ENCODE measurements at places on chromosomes 4 and X.

DNA sequence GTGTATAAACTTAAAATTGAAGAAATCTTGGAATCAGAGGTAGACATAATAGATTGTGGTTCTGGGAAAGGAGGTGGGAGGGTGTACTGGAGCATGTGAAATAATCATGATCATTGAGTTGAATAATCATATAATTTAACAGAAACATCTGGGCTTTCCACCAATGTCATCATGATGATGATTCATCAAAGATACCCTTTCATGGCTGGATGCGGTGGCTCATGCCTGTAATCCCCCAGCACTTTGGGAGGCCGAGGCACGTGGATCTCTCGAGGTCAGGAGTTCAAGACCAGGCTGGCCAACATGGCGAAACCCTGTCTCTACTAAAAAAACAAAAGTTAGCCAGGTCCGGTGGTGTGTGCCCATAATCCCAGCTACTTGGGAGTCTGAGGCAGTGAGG, 6.7 kb upstream of the RUFY3 start:
- no peak for DNase-seq

- no peak for DNase-seq
These were observed 138.0 kb downstream of the VEGFC start for GRCh38 chr4:176654565-176655216.

GRCh38 chrX:153582896-153583295, 16.0 kb downstream of the CCNQ start:
- peak; percentile 60 for DNase-seq

- DNase-seq, result no peak
These were observed 329.0 kb downstream of the NAF1 start for GRCh38 chr4:162837679-162838078.

GRCh38 chr4:73505567-73505966, 24.0 kb downstream of the AFM start:
- DNase-seq, result no peak

- no peak for DNase-seq
These were observed 44.3 kb downstream of the CCSER1 start for GRCh38 chr4:90171491-90171890.

GRCh38 chrX:55523356-55523755, 33.7 kb upstream of the USP51 start:
- DNase-seq, result no peak

DNA sequence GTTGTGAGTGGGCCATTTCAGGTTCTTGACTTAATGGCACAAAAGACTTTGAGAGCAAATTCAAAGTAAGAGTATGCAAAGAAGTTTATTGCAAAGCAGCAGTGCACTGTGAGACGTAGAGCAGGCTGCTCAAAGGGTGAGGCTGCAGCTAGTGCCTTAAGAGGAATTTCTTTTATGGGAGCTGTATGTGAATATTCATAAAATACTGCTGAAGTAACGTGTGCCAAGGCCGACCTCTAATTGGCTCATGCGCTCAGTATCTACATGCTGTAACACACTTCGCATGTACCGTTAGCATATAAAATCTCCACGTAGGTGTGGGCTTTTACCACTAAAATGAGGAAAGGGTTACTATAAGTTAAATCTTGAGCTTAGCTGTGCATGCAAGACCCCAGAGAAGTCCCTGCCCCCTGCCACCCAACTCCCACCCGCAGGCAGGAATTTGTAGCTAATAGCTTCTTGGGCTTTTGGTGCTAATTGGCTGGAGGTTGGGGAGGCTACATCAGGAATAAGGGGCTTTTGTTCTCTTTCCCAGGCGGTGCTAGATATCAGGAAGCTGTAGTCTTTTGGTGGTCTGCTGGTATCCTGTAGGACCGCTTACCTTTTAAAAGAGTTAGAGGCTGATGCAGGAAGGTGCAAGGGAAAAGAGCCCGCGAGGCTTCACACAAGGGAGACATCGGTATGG, 47.6 kb downstream of the FSTL5 start:
- no peak for DNase-seq

DNA sequence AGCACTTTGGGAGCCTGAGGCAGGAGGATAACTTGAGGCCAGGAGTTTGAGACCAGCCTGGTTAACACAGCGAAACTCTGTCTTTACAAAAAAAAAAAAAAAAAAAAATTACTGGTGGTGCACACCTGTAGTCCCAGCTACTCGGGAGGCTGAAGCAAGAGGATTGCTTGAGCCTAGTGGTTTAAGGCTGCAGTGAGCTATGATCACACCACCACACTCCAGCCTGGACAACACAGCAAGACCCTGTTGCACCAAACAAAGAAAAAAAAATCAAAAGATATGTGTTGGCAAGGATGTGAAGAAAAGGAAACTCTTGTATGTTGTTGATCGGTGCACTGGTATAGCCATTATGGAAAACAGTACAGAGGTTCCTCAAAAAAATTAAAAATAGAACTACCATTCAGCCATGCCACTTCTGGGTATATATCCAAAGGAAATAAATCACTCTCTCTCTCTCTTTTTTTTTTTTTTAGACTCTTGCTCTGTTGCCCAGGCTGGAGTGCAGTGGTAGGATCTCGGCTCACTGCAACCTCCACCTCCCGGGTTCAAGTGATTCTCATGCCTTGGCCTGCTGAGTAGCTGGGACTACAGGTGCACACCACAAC, 15.2 kb downstream of the SH3D19 start:
- DNase-seq, result no peak

GRCh38 chrX:49695276-49696180, at the start of gene PAGE1:
Gene PAGE1, minus strand, starts transcription at chrX:49695984. Its CDS starts 1,214 bp downstream, at chrX:49694770.
- DNase-seq, result no peak

DNA sequence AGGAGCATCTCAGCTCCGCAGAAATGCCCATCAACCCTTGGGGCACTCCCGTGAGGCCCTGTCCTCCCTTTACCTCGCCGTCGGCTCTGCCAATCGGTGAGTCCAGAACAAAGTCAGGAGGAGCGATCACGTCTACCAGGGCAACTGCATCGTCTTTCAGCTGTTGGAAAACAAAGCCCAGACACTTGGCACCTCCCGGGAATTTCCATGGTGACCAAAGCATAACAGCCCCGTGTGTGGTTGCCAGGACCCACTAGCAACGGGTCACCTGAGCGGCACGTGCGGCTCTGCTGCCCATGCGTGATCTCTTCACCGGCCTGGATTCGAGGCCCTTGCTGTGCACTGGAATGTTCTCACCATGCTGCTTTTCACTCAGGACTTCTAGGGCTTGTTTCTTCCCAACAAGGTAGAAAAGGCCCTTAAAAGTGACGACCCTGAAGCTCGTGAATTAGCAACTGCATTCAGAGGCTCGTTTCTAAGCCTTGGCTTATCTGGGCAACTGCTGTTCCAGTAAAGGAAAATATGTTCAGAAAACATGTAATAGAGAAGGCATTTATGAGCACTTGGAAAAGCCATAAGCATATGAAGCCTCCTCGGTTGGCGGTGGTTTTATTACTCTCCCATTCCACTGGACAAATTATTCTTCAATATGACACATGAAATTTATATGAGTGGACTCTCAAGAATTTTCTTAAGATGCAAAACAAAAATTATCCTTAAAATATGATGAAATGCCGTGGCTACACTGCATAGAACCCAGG, 69.5 kb downstream of the ACOX3 start:
- DNase-seq, result no peak

DNA sequence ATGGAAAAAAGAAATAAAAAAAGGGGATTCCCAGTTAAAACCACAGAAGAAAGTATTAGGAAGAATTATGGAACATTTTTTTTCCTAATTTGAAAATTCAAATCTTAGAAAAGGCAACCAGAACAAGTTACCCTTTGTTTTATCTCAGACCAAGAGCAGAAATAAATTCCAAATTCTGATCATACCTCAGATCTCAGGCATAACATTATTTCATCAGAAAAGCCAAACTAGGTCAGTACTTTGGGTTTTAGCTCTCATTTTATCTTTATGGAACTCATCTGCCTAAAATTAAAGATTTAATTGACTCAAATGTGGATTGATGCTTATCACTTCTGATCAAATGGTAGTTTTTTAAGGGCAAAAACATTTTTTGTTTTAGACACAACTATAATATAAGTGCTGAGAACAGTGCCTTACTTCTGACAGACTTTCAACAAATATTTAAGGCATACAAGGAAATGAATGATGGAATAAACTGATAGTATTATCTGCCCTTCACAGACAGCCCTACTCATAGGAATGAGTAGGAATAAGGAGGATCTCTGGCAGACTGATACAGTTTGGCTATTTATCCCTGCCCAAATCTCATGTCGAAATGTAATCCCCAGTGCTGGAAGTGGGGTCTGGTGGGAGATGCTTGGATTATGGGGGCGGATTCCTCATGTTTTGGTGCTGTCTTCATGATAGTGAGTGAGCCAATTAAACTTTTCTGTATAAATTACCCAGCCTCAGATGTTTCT, 245.3 kb upstream of the PITX2 start:
- no peak for DNase-seq

DNA sequence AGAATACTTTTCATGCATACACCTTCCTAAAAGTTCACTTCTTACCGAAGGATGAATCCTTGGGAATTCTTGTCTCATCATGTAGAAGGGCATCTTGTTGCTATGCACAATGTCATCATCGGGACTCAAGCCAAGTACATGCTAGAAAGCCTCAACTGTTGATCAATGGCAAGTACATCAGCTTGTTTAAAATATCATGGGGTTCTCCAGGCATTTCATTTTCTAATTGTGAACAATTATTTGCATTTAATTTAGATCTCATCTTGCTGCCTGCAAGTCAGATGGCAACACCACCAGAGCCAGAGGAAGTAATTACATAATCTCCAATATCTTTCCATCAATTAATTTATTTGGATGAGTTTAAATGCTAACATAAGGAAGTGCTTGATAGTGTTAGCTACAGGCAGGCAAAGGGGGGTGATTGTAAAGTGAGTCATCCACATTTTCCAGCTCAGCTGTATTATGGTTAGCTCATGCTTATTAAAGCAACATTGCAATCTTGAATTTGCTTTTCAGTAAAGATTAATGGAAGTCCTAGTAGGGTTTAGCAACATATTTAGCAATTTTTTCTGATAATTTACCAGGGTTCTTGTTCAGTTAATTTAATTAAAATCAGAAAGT, 356.5 kb downstream of the CBLL2 start:
- DNase-seq, result no peak

DNA sequence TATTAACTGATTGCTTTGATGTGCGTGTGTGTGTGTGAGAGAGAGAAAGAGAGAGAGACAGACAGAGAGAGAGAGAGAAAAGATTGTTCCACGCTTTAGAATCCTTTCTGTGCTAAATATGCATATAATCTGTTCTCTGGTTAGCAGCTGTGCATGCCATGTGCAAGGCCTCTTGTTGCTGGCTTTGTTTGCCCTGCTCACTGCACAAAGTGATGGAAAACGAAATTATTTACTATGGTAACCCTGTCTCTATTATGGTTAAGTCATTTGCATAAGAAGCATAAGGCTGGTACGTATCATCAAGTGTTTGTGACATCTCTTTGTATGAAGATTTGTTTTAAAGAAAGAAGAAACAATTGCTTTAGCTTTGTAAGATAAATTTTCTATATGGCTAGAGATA, 190.2 kb upstream of the POF1B start:
- no peak for DNase-seq

GRCh38 chrX:121782544-121782943, 735.1 kb downstream of the GLUD2 start:
- no peak for DNase-seq

DNA sequence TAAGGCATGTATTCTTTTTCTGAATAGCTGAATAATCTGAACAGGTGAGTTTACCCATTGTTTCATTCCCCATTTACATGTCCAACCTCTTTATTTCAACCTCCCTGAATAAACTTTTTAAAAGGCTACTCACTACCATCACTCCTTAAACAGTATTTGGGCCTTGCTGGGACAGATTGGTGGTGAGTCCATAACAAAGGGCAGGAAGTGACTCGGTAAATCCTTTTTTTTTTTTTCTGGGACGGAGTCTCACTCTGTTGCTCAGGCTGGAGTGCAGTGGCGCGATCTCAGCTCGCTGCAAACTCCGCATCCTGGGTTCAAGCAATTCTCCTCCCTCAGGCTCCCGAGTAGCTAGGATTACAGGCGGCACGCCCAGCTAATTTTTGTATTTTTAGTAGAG, 23.4 kb upstream of the SEC24B start:
- DNase-seq, result no peak

GRCh38 chr4:80094191-80094590, 21.2 kb upstream of the ANTXR2 start:
- no peak for DNase-seq

- DNase-seq, result no peak
These were observed 304.2 kb downstream of the TENM3 start for GRCh38 chr4:182547435-182547834.

DNA sequence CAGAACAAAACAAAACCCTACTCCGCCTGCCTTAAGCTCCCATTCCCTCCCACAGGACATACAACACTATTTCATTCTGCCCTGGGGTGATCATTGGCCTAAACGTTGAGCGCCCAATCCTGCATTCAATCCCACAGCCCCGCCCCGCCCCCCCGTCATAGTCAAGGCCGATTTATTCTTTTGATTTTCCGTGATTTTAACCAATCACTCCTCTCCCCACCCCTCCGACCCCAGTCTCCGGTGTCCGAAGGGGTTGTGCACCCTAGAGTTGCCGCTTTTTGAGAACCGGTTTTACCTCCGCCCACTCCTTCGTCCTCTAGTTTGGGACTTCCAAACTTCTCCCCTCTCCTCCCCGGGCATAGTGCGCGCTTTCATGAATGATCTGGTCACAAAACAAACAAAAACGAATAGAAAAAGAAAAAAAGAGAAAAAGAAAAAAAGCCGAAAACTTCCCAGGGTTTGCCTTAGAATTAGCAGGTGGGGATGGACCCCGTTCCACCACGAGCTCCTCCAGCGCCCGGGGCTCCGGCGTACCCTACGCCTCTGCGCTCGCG, 446 bp upstream of the UBE2A start:
- DNase-seq, result no peak

- no peak for DNase-seq
These were observed 1017.1 kb upstream of the HS3ST1 start for GRCh38 chr4:12445711-12446235.

GRCh38 chr4:185640811-185641675, 105.7 kb upstream of the PDLIM3 start:
- no peak for DNase-seq

- DNase-seq, result no peak
These were observed 4.3 kb upstream of the SH3BP2 start for GRCh38 chr4:2788532-2789103.

- no peak for DNase-seq
These were observed 51.2 kb downstream of the TBC1D9 start for GRCh38 chr4:140704964-140705363.

DNA sequence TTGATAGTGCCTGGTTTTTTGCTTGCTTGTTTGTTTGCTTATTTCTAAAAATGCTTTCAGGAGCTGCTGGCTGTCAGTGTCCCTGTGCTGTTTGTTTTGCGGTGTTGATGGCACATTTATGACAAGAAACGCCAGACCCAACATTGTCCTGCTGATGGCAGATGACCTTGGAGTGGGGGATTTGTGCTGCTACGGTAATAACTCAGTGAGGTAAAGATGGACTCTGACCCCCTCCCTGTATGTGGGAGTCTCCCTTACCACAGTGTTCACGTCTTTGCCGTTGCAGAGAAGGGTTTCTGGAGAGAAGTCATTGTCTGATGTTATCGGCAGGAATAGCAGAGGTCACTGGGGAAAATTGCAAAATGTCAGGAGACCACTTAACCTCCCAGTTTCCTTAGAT, at the start of gene ARSH:
Gene ARSH, plus strand, starts transcription at position 52 of the 400 bp plus-strand sequence. Its CDS starts 67 bp downstream, at position 119.
- no peak for DNase-seq
